Hematopoietic multipotent progenitor cell treated with erythropoietin and hydrocortisone succinate and interleukin-3 and kit ligand, for 17 days (in vitro differentiated cells): ENCODE measurements at places on chromosomes 13 and 19.

- no peak for DNase-seq
These were observed 21.9 kb downstream of the C19orf44 start for GRCh38 chr19:16518061-16518460.

GRCh38 chr13:70630247-70630646 lies 522.0 kb upstream of the KLHL1 start:
- DNase-seq = no peak

DNA sequence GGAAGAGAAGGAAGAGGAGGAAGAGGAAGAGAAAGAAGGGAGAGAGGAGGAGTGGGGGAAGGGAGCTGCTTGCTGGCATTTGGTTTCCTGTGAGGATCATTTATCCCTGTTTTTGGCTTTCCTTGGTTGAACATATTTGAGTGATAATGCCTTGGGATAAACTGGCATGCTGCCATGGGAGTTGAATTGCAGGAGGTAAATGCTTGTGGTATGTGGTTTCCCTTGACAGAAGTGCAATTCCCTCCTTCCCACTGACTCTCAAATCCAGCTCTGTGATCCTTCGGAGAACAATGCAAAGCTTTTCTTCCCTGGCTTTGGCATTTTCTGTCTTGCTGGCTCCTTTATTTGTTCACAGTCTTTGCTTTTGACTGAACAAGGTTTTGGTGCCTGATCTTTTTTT lies 27.2 kb upstream of the CBY2 start:
- no peak for DNase-seq

- DNase-seq = no peak
These were observed 82.8 kb downstream of the CRYL1 start for GRCh38 chr13:20442798-20443381.
